ENCODE measurements at places on chromosomes 11 and 22.

DNA sequence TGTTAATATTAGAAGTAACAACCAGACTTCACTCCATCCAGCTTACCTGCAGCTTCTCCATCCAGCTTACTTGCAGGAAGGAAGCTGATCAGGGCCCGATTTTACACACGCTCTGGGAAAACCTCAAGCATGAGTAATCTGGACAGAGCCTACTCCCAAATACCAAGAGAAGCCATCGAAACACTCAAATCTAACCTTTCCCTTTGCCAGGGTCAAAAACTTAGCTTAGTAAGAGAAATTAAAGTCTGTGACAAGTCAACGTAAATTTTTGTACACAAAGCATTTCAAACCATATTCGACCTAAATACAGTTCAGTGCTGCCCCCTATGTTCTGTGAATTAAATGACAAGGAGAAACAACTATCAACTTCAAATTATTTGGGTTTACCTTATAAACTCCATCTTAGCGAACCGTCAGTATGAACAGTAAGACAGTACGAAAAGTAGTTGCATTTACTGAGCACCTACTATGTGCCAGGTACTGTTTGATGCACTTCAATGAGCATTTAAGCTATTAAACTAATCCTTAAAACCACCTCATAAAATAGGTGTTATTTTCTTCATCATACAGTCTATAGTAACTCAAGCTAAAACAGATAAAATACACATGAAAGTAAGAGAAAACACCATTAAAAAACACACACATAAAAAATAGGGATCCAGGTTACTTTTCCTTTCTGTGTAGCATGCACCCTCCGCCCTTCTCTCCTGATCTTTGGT is 36.9 kb downstream of the ARFGAP3 start:
- DNase-seq: peak; percentile 40

- no peak for DNase-seq
These were observed 102.4 kb upstream of the THY1 start for GRCh38 chr11:119525180-119525866.

- DNase-seq: no peak
These were observed 102.3 kb downstream of the CHST1 start for GRCh38 chr11:45563171-45563570.

GRCh38 chr11:19808076-19808911 is 95.7 kb downstream of the NAV2 start:
- no peak for DNase-seq

- no peak for DNase-seq
These were observed 3.7 kb downstream of the RNH1 start for GRCh38 chr11:503179-503981.

GRCh38 chr11:102142333-102142732 is 32.1 kb downstream of the YAP1 start:
- DNase-seq: no peak

DNA sequence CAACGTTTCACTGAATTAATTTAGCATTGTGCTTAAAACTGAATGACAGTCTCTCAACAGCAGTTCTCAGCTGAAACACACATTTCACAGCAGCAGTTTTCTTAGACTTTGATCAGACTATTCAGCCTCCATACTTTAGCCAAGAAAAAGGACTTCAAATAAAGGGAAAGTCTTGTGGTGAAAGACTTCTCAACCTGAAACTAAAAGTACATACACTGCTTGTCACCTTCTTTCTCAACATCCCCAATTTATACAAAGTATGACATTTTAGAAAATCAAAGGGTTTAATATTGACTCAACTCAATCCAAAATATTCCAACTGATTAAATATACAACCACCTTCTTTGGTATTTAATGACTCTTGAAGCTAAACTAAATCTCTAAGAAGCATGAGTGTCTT is 419.0 kb downstream of the LRRC4C start:
- no peak for DNase-seq

DNA sequence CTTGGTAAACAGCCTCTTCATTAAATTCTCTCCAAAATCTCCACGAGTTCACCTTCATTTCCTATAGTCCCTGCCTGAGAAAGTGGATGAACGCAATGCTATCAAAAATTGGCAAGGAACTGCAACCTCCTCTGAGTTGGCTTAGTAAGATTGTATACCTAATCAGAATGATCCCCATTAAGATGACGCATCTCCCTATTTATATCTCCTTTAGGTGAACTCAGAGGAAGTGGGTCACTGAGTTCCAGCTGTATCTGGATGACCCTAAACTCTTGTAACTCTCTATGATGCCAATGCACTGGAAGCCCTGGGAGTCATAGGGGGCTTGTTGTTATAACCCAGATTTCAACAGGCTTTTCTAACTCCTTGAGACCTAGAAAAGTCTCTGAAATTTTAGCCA is 48.2 kb downstream of the OR10A6 start:
- no peak for DNase-seq

- DNase-seq: no peak
These were observed 906 bp downstream of the ARSA start for GRCh38 chr22:50626850-50627641.

Data from epithelial cell of prostate (primary cell).